Stomach (tissue), 19 donors: ENCODE measurements at places on chromosomes 11 and 22. TPM values are rescaled to one million over a fixed set of nuclear protein-coding genes. Genes with fewer than 3 reads are reported as not detected.

- no peak for DNase-seq
These were observed 6.5 kb downstream of the MSANTD2 start for GRCh38 chr11:124793466-124794278.

DNA sequence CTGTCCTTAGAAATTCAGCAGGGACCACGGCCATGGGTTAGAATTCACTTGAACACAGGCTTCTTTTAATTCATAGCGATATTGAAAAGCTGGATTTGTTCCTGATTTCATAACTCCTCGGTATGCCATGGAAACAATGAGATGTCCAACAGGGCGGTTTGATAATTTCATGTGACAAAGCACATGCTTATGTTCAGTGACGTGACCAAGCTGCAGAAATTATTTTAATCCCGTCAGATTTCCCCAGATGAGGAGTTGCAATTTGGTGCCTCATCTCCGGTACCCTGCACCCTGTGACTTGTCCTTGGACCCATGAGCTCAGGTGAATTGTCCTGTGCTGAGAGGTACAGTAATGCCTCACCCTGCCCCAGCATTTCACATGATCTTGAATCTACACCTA, 81.7 kb downstream of the C11orf91 start:
- DNase-seq: no peak

DNA sequence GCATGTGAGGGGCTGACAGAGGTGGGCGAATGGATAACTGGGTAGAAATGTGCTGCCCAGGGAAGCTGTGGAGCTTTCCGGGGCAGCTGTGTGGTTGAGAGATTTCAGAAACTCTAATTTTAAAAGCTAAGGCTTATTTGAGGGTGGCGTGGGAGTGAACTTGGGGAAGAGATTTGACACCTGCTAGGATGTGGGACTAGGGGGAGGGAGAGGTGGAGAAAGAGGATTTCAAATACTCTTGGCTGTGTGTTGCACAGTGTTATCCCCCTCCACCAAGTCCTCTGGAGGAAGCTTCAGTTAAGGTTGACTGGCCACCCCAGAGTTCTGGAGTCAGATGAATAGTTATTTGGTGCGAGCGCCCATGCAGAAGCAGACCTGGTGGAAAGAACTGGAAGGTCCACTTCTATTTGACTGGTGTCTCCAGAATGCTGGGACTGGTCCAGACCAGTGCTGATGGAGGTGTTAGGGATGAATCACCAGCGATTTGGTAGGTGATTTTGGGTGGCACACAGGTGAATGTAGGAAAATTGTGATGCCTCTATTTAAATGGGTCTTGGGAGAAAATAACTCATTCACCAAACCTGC, 72.8 kb upstream of the ALX4 start:
- no peak for DNase-seq

- no peak for DNase-seq
These were observed 23.1 kb upstream of the RPS3 start for GRCh38 chr11:75376175-75376574.

GRCh38 chr11:44409558-44410236, 99.8 kb upstream of the ALX4 start:
- no peak for DNase-seq

DNA sequence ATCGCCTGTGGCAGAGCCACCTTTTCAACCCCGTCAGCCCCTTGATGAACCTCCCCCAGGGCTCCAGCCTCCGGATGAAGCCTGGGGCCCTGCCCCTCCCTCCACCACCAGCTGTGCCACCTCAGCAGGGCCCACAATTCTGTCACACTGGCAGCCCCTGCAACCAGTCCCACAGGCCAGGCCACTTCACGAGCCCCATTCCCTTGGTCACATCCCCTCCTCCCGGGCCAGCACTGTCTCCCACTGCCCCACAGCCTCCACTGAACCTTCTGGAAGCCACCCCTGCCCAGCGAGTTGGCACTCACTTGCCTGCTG, 19.9 kb downstream of the OSBPL5 start:
- DNase-seq: no peak

- DNase-seq: no peak
These were observed 19.5 kb downstream of the IL18BP start for GRCh38 chr11:72018171-72018570.

DNA sequence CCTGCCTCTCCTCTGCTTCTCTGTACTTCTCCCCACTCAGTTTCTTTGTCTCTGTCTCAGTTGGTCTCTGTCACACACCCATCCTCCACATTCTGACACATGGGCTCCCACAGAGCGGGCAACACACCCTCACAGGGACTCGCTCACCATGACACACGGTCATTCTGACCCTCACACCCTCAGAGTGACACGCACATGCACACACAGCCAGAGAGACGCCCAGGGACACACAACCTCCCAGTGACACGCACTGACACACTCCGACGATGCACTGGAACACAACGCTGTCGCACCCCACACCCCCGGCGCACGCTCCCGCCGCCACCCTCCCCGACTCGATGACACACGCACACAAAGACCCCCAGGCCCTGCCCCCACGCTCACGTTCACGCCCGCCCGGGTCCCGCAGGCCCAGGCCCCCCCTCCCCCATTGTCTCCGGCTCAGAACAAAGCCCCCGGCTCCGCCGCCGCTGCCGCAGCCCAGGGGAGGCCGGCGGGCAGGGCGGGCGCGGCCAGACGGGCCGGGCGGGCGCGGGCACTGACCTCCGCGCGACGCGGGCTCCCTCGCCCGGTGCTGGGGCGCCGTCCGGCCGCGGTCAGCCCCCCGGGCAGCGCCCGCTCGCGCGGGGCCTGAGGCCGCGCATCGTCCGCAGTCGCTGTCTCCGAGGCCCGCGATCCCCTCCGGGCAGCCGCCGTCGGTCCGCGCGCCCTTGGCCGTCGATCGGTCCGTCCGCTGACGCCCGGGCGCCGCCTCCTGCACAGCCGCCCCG, 404 bp downstream of the DCHS1 start:
- peak; percentile 75 for DNase-seq

- DNase-seq: peak; percentile 57
These were observed 648 bp downstream of the PAFAH1B2 start for GRCh38 chr11:117144477-117145392.

- DNase-seq: no peak
These were observed 2.8 kb downstream of the EFEMP2 start for GRCh38 chr11:65869643-65870306.

- no peak for DNase-seq
These were observed 13.6 kb upstream of the GALNT18 start for GRCh38 chr11:11635443-11635842.

DNA sequence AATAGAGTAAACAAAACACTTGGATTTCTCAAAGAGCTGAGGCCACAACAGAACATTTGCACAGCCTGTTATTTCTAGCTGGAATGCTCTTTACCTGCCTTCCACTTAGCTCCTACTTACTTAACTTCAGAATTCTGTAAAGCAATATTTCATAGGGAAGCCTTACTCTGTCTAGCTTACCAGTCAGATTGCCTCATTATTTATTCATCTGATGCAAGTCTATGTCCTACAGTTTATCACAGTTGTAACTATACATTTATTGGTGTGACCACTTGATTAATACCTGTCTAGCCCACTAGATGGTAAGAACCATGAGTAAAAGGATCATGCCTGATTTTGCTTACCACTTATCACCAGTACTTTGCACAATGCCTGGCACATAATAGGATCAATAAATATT, 56.1 kb upstream of the ME3 start:
- no peak for DNase-seq

DNA sequence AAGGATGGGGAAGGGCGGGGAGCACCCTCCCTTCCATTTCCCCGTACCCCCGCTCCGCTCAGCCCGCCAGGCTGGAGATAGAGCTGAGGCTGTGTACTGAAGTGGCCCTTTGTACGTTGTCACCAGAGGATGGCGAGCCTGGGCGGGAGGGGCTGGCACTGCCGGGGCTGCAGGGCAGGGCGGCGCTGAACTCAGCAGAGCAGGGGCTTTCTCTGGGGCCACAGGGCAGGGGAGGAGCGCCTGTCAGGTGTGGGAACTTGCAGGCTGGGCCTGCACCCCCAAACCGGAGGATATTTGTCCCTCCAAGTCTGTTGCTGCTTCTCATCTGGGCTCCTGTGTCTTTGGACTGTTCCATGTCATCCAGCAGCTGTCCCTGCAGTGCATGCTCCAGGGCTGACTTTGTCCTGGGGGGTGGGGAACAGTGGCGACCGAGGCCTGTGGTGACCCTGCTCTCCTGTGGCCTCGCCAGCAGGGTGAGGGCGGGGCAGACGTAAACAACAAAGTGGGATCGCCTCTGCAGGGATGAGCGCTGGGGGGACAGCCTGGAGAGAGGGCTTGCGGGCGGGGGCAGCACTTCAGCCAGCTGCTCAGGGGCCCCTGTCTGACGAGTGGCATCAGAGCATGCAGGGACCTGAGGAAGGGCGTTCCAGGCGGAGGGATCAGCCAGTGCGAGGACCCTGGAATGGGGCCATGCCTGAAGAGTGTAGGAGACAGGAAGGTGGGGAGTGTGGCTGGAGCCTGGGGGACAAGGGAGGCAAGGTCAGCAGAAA, 13.1 kb downstream of the MGAT3 start:
- no peak for DNase-seq

SLC5A1 gene
- total RNA-seq: not detected

MRGPRX3 gene
- total RNA-seq: not detected

POTEH gene
- not detected for total RNA-seq

OR51B5 gene
- total RNA-seq: not detected
